Activated T-helper 1 cell treated with anti-CD3 and anti-CD28 coated beads, Interleukin-2, amount 50 U/mL, for 16 hours (primary cell): ENCODE measurements at places on chromosomes 16 and 17.

DNA sequence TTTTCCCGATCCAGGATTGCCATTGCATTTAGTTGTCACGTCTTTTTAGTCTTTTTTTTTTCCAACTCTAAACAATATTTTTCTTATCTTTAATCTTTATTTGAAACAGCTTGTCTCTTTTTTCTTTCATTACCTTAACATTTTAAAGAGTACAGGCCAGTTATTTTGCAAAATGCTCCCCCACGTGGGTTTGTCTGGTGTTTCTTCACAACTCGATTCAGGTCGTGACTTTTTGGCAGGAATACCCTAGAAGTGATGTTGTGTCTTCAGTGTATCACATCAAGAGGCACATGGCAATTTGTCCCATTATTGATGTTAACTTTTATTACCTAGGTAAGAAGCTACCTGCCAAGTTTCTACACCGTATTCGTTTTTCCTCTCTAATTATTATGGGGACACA lies 17.9 kb downstream of the CMC2 start:
- DNase-seq = no peak

- no peak for DNase-seq
Measured at GRCh38 chr17:64084086-64084939, 45.6 kb downstream of the ERN1 start.

- DNase-seq = no peak
Measured at GRCh38 chr17:28612531-28612930, 1.5 kb downstream of the RSKR start.

DNA sequence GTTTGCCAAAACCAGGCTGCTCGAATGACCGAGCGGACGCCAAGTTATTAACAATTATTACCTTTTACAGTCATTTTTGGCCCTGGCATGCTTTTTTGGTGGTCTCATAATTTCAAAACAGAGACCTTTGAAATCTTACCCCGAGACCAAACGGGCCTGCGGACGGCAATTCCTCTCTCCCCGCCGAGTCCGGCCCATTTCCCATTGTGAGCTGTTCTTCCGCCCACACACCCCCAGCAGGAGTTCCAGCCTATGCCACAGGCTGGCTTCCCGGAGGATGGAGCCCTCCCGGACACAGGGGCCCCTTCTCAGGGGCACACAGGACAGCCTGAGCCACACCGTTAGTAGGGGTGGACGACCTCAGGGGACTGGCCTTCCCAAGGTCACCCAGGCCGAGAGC lies 130.7 kb downstream of the C16orf95 start:
- DNase-seq = no peak

DNA sequence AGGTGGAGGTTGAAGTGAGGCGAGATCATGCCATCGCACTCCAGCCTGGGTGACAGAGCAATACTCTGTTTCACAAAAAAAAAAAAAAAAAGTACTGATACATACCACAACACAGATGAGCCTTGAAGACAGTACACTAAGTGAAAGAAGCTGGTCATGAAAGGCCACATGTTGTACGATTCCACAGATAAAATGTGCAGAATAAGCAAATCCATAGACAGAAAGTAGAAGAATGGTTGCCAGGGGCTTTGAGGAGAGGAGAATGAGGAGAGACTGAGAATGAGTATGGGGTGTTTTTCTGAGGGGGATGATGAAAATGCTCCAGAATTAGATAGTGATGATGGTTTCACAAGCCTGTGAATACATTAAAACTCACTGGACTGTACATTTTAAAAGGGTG lies 155.6 kb upstream of the PSMD7 start:
- no peak for DNase-seq

GRCh38 chr17:63998050-63998720 lies at the start of gene PRR29:
PRR29 (plus strand) TSS chr17:63998351; CDS start chr17:63998365, 14 bp downstream.
- peak; percentile 48 for DNase-seq

GRCh38 chr17:63412234-63412633 lies 33.9 kb downstream of the CYB561 start:
- no peak for DNase-seq

GRCh38 chr16:68115851-68116250 lies 30.7 kb downstream of the NFATC3 start:
- no peak for DNase-seq

GRCh38 chr16:27228045-27228444 lies 24.7 kb downstream of the KDM8 start:
- DNase-seq = no peak

DNA sequence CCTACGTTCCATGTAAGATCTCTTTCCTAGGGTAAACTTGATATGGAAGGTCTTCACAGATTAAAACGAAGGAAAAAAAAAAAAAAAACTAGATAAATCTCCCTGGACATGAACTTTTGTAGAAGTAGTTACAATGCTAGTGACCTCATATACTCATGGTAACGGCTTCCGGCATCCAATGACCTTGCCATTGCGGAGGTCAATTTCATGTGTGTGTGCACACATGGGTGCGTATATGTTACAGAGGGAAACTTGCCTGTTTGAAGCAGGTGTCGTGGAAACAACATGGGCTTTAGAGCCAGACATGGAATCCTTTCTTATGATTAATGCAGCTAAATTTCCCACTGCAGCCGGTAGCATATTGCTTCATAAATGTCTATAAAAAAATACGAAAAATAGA lies 435.5 kb downstream of the MAF start:
- DNase-seq = no peak

DNA sequence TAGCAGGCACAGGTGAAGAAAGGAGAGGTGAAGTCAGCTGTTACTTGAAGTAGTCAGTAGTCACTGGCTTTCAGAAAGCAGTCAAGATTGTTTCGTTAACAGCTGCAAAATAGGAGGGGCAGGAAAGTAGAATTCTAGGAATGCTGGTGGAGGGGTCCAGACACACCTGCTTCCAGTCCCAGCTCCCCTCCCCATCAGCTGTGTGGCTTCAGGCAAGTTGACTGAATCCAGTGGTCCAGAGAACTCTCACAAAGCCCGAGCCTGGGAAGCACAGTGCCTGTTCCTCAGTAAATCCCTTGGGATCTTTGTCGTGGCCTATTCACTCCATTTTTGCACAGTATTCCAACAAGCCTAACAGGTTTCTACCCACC lies 4.6 kb upstream of the SOCS1 start:
- no peak for DNase-seq

DNA sequence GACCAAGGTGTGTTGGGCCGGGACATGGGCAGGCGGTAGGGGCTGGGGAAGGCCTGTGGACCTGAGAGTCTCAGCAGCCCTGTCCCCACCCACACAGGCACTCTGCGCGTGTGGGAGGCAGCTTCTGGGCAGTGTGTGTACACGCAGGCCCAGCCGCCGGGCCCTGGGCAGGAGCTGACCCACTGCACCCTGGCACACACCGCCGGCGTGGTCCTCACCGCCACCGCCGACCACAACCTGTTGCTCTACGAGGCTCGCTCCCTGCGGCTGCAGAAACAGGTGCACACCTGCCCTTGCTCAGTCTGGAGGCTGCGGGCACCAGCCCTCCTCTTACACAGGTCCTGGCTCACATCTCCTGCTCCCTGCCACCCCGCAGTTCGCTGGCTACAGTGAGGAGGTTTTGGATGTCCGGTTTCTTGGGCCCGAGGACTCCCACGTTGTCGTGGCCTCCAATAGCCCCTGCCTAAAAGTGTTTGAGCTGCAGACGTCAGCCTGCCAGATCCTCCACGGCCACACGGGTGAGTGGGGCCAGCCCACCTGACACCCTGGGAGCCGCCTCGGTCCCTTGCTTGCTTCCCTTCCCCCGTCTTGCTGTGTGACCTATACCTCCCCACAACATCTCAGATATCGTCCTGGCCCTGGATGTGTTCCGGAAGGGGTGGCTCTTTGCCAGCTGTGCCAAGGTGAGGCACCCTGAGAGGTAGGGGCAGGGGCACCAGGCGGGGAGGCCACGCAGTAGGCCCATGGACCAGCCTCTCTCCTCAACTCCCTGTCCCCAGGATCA lies 3.8 kb downstream of the TBL3 start:
- no peak for DNase-seq

GRCh38 chr17:56543280-56543679 lies 50.2 kb upstream of the NOG start:
- no peak for DNase-seq

DNA sequence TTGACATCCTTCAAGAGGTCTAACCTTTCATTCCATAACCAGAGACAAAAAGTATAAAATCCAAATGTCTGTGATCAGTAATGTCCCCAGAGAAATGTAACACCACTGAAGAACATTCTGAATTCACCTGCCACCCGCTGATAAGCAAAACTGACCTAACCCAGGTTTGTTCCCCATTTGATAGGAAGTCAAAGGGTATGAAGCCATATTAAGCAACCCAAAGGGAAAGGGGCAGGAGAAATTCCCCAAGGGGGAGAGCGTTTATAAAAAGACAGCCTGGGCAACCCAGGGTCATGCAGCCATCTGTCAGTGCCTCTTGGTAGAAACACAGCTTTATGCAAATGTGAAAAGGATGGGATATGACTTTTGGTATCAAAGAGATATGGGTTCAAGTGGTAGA lies 30.7 kb upstream of the PIK3R6 start:
- DNase-seq = no peak

DNA sequence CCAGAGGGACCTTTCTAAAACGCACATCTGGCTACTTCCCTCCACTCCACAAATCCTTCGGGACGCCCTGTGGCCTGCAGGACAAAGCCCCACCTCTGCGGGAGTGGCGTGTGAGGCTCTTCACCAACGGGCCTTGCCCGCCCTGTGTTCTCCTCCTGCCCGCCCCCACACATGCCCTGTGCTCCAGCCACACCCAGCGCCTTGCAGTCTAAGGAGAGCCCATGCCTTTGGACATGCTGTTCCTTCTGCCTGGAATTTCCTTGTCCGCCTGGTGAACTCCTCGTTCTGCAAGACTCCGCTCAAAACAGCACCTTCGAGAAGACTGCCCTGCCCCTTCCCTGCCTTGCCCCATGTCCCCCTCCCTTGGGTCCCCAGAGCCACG lies 7.4 kb downstream of the ELOB start:
- no peak for DNase-seq

DNA sequence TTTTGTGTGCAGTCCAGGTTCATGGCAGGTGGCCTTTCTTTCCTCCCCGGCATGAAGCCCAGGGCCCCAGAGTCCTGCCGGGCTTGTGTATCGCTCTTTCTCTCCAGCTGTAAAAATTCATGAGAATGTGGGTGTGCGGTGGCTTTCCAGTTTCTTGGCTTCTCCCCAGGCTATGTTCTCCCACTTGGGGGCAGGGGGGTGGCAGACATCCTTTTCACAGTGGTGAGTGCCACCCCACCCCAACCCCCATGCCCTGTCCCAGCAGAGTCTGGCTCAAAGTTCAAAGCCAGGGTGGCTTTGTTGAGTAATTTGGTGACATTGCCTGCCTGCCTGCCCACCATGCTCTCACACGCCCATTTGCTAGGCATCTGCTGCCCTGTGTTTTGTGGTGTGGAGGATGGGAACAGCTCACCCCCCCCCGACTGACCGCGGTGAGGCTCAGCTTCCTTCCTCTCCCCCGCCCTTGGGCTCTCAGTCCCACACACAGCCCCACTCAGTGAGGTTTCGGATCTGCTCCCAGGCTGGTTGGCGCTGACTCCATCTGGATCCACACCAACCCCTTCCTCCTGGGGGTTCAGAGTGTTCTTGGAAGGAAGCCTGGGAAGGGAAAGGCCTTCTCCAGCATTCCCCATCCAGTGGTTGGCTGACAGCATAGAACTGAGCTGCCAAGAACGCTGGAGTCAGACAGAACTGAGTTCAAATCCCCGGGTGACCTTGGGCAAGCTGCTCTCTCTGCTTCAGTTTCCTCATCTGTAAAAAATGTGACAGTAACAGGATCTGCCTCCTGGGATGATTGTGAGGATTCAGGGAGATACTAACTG lies 36.0 kb downstream of the CHD9 start:
- DNase-seq = no peak
